ENCODE measurements at places on chromosomes 3 and 15.
A peak's percentile ranks its signal among the peaks of the same experiment; 100 is the strongest.

GRCh38 chr15:51380999-51381806, 39.7 kb downstream of the GLDN start:
- DNase-seq, result peak; percentile 65

GRCh38 chr3:2078821-2079220, 19.8 kb upstream of the CNTN4 start:
- DNase-seq, result no peak

- DNase-seq, result no peak
Measured at GRCh38 chr15:64134345-64134829, 17.1 kb upstream of the SNX22 start.

- DNase-seq, result no peak
Measured at GRCh38 chr3:180135101-180135500, 98.4 kb upstream of the PEX5L start.

- no peak for DNase-seq
Measured at GRCh38 chr15:30885814-30886213, 17.9 kb upstream of the FAN1 start.

Measured in SW 1271 (cell line).